Stimulated activated CD4-positive, alpha-beta T cell treated with anti-CD3 and anti-CD28 coated beads, Interleukin-1b, Interleukin-23, amount 100 ng/mL, for 1 hour (primary cell): ENCODE measurements at places on chromosomes 3 and 15.

DNA sequence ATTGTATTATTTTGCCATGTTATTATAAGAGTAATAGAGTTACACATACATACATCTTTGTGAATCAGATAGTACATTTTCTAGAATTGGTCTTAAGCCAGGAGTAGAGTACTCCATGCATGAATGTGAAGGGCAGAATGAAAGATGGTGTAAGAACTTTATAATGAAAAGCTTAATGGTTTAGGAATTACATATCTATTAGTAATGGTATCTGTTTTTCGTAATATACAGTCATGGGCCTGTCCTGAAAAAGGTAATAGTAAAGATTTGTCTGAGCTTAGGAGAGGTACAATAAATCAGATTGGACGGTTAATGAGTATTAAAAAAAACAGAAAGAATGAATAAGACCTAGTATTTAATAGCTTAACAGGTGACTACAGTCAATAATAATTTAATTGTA is 118.2 kb upstream of the PRTG start:
- no peak for DNase-seq

DNA sequence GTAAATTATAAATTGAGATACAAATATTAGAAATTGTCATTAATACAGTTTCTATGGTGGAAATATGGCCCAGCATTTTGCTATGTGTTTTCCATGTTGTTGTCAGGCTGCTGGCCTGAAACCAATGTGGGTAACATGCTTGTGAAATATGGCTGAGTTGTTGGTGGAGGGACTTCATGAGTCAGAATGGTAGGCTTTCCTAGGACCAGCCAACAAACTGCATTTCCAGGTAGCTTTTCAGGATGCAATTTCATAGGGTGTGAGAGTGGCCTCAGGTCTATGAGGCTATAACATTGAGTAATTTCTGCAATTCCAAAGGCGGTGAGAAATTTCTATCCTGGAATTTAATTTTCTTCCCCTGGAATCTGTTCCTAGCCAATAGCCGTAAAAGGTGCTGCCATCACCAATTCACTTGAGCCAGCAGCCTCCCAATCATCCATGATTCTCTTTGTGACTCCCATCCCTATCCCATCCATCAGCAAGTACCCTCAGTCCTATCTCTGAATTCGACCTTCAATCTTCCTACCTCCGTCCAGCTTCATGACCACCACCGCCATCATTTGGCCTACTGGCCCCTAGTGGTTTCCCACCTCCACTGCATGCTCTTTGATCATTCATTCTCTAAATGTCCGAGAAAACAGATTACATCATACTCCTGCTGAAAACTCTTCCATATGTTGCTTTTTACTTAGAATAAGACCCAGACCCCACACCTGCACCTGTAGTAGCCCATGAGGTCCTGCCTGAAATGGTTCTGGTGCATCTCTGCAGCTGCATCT is 276.6 kb upstream of the CFAP20DC start:
- no peak for DNase-seq

GRCh38 chr3:151330379-151330778 is 1.0 kb upstream of the P2RY13 start:
- DNase-seq = no peak

DNA sequence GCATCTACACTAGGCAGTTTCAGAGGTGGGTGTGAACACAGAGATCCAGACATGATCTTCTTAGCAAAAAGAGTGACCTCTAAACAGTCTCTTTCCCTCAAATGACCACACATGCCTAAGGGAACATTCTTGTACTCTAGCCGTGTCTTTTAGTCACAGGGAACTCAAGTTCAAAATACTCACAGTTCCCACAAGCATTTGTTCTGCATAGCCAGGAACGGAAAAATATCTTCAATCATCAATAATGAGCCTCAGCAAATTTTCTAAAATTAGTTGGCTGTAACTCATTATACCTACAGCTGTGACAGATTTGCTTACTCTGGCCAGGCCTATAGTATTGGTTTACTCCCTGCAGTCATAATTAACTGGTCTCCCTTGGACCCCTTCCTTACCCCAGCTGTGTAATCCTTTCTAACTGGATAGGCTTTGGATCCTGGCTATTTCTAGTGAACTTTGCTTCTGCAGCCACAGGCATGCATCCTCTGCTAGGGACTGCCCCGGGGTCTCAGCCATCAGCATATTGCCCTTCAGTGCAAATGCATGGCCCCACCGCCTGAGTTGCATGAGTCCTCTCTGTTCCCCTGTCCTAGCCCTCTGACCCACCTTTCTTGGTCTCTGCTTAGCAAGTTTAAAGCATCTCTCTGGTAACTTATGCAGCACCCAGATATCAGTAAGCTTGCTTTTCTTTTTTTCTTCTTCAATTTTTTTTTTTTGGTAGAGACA is 56.0 kb upstream of the HACD2 start:
- no peak for DNase-seq

GRCh38 chr15:59945036-59945435 is 59.1 kb upstream of the FOXB1 start:
- no peak for DNase-seq

DNA sequence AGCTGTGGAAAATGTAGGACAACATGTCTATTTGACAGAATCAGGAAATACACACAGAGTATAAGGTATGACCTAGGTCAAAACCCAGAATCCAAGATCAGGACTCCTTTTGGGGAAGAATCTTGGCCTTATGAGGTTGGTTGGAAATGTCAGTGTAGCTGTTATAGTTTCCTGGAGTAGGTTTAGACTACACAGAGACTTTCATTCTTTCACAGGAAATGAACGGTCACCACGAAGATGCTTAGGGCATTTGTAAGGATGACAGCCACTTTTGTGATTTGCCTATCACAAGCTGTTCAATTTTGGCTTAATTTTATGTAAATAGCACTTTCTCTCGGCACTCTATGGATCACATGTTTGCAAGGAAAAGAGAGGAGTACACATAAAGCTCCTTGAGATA is 18.6 kb upstream of the ZBTB20 start:
- no peak for DNase-seq

- DNase-seq = no peak
Observed at GRCh38 chr3:68467465-68467864, 464.9 kb downstream of the TAFA4 start.

- DNase-seq = peak; percentile 3
Observed at GRCh38 chr3:188323067-188323842, 169.3 kb downstream of the LPP start.

- DNase-seq = no peak
Observed at GRCh38 chr15:91231703-91232102, 131.6 kb downstream of the SV2B start.

- DNase-seq = no peak
Observed at GRCh38 chr3:123019591-123019990, 8.0 kb downstream of the SEMA5B start.

GRCh38 chr3:93904568-93904967 is 69.1 kb downstream of the PROS1 start:
- DNase-seq = no peak

DNA sequence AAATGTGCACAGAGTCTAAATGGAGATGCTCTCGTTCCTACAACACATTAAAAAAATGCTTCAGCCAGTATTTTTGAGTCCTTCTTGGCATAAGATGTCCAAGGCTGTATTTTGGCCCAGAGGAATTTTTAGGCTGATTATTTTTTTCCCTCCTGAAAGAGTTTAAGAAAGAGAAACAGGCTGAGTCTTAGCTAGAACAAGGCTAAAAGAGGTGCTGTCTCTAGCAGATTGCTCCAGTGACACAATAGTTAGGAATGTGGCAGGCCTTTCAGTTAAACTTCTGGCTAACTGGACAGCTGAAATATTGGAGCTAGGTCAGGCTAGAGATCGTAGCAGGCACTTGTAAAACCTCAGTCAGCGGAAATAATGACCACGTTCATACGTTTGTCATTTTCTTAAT is 271.4 kb upstream of the RARB start:
- no peak for DNase-seq

DNA sequence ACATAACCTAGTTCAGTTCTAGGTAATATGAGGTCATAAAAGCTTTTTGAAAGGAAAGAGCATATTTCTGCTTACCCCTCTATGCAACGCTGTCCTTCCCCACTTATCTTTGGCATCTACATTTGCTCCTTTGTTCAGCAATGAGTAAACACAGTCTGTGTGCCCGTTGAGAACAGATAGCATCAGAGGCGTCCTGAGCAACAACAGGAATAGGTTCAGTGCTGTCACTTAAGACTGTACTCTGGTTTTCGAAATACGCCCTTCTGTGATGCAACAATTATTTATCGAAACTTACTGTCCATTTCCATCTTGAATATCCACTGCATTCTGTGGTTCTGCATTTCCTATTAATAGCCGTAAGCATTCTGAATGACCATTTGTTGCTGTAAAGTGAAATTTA is 84.4 kb downstream of the BTD start:
- no peak for DNase-seq

- DNase-seq = no peak
Observed at GRCh38 chr3:47394881-47395280, 14.1 kb downstream of the PTPN23 start.

DNA sequence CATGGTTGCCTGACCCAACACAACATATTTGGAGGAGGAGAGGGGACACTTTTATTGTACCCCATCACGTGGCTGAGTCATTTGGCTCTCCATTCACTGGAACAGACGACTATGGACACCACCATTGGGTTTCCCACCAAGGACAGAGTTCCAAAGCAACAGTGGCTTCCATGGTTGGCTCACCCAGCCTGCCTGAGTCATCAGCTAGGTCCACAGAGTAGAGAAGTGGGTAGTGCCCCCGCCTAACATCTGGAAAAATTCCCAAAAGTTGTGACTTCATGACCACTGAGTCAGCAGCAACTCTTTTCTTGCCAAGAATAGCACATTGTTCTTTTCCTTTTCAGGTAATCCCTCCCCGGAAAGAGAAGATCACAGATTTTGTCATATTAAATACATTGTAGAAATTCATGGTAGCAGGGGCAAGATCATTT is 3.0 kb upstream of the PPP1R2 start:
- DNase-seq = no peak

GRCh38 chr15:92631721-92632120 is 23.9 kb downstream of the FAM174B start:
- no peak for DNase-seq

DNA sequence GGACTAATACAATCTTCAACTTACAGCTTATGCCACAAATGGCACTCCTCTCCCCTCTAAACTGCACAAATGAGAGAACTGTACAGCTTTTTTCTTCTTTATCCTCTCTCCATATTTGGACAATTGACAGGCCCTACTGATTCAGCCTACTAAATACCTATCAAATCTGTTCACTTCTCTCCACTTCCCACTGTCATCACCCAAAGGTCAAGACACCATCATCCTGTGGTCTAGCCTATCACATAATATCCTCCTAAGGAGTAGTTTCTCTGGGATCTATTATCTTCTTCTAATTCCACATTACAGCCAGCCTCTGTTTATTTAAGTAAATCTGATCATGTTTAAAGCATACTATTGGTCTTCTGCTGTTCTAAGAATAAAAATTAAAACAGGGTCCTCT is 33.0 kb upstream of the SLC12A8 start:
- DNase-seq = no peak

- no peak for DNase-seq
Observed at GRCh38 chr15:72998226-72998625, 54.0 kb upstream of the NEO1 start.

DNA sequence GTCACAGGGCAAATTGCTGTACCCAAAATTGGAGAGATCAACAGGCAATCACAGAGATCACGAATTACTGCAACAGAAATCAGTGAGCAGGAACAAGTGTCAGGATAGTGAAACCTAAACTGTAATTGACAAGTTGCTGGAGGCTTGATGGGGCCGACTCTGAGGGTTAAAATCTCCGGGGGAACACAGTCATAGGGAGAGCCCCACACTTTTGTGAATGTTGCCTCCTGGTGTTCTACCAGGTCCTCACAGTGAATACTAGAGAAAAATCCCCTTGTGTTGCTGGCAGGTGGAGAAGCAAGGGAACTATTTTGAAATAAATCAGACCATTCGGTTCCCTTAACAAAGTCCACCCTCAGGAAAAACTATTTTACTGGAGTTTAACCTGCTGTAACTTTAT is 697.5 kb upstream of the CBLB start:
- no peak for DNase-seq

GRCh38 chr3:55357796-55358195 is 129.3 kb downstream of the WNT5A start:
- no peak for DNase-seq

DNA sequence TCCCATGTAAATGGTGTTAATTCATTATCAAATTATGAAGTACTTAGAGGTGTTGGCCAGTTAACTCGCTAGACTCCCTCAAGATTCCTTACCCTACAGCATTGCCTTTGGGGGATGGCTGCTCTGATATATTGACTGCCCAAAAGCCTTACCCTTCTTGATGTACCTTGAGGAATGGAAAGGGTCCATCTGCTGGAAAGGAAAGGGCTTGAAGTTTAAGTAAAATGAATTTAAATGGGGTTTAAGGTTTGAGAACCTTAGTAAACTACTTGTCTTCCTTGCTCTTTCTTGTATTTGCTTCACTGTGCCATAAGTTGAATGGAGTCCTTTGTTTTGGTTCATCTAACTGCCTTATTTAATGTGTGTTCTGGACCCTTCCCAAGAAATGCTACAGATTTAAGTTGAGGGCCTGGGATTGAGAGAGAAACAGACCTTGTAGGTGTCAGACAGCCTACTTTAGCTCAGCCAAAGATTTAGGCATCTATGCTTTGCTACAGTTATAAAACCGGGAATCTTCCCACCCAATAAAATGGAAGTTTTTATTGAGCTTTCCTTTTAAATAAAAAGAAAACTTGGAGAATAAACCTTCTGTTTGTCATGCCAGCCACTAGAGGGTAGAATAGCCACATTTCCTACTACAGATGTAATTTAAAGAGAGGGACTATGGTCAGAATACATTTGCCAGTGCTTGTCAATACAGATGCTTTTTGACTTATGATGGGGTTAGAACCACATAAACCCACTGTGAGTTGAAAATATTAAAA is 25.3 kb downstream of the CMSS1 start:
- DNase-seq = no peak

- no peak for DNase-seq
Observed at GRCh38 chr3:194983620-194984019, 287.3 kb downstream of the XXYLT1 start.

DNA sequence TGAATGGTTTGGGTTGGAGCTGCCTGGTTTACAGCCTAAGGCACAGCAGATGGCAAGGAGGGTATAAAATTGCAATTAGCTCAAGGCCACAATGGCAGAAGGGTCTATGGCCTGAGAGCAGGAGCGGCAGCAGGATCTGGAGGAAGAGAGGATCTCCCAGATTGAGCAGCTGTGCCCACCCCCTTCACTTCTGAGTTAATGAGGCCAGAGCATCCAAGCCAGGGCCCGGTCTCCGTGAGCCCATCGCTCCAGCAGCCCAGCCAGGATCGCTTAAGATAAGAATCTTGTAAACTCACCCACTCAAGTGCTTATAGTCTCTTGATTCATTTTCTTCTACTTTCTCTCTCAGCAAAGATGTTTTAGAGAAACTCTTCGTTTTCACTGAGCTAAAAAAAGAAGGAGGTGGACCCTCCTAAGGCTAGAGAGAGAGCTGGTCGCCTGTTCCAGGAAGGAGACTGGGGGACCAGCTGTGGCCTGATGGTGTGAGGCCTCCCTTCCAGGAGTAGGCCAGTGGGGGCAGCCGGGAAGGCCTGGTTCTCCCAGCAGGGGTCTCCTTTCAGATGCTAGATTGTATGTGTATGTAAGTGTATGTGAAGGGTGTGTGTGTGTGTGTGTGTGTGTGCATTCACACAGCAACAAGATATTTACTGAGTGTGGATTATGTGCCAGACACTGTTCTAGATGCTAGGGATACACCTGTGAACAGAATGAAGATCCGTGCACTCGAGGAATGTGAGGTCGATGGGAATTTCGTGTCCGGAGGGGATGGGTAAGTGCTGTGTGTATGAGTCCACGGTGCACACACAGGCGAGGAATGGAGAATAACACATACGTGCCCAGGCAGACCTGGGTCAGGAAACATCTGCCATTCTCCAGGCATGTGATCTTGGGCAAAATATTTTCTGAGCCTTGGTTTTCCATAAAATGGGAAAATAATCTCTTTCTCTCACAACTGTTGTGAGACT is 18.6 kb downstream of the MAGEF1 start:
- no peak for DNase-seq
